Stimulated activated CD4-positive, alpha-beta T cell treated with anti-CD3 and anti-CD28 coated beads, Interleukin-12 subunit alpha, Interleukin-12 subunit beta, amount 100 ng/mL, for 48 hours (primary cell): ENCODE measurements at places on chromosomes 4 and X.

DNA sequence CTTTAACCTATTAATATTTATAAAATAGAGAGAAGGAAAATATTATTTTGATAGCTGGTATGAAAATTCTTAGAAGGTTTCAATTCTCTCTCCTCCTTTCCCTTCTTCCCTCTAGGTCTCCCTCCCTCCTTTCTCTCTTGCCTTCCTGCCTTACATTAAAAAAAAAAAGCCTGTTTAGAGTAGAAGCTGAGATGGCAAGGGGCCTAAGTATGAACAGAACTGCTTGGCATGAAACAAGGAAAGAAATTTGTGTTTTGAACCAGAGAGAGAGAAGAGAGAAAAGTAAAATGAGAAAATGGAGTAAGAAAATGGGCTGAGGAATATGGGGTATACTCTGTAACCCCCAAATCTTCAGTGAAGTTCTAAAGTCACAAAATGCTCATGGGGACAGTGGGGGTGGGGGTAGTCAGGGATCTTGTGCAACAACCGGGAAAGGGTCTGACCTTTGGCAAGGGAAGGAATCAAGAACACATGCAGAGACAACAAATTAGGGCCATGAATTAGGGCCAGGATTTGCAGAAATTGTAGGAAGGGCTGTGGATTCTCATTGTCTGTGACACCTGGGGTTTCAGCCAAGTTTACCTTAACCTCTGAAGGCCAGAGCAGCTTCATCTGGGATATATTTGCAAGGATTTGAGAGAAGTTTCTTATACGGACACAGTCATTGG, 30.6 kb downstream of the SUPT20HL2 start:
- no peak for DNase-seq

- no peak for DNase-seq
These were observed 112.5 kb downstream of the RASGEF1B start for GRCh38 chr4:81359207-81359606.

GRCh38 chr4:79678472-79679202, 270.6 kb upstream of the GK2 start:
- no peak for DNase-seq

DNA sequence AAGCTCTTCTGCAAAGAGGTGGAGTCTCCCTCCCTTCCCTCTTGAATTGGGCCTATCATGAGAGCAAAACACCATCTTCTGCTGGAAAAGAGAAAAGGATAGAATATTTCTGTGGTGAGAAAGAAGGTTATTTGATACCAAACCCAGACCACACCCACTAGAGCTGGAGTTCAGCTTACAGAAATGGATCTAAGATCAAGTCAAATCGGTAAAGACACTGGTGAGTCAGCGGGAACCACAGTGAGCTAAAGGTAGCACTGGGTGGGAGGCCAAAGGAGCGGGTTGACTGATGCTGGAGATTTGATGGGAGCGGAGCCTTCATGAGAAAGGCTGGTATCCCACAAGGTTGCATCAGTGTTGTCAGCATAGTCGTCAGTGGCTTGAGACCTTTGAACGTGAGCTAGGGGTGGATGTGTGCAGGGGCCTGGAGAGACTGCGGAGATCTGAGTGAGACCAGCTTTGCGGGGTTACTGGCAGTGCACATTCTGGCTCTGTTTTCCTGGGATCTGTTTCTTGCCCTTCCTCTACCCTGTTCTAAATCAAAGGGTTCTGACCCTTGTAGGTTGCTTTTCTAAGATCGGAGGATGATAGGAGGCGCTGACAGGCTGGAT, 106.4 kb upstream of the SCOC start:
- DNase-seq = peak; percentile 28

- no peak for DNase-seq
These were observed 121.7 kb upstream of the ETNPPL start for GRCh38 chr4:108884596-108884995.

GRCh38 chrX:150854856-150855255, 43.6 kb downstream of the CD99L2 start:
- no peak for DNase-seq

GRCh38 chr4:2138846-2139500, 79.8 kb downstream of the NAT8L start:
- no peak for DNase-seq

DNA sequence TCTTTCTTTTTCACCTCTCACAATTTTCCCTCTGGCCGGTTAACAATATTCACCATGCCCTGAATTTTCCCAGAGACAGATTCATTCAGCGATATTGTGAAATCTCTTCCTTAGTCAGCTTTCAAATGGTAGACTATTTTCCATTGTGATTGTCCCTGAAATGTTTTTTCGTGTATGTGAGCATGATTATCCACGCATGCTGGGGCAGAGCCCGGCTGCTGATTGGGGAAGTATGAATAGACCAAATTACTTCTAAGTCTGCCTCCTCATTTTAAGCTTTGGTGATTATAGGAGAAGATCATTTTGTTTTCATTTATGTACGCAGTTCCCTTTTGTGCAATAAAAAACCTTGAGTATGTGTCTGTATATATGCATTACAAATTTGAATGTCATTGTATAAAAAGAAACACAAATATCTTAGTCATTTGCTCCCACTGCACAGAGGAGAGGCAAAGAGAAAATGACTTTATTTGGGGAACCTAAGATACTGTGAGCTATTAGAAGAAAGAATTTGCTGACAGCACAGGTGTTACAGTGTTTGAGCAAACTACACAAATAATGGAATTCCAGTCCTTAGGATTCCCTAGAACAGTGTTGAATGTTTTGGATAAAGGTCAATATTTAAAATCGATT, 11.3 kb downstream of the DTHD1 start:
- DNase-seq = no peak

DNA sequence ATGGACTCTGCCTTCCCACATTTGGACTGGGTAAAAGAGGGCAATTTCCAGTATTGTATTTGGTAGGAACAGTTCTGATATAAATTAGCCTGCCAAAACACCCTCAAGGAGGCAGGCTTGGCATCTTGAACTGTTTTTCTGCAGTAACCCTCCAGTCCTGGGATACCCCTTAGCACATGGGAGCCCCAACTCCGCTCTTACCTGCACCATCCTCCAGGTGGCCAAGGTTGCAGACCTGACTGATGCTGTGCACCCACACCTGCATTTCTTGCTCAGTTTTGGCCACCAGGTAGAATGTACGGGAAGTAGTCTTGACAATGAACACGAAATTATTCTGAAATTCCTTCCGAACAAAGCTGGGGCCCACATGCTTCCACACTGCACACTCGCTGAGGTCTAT, 35.1 kb downstream of the GAB3 start:
- DNase-seq = no peak

- no peak for DNase-seq
These were observed 8.3 kb downstream of the SPATA18 start for GRCh38 chr4:52059372-52059771.

DNA sequence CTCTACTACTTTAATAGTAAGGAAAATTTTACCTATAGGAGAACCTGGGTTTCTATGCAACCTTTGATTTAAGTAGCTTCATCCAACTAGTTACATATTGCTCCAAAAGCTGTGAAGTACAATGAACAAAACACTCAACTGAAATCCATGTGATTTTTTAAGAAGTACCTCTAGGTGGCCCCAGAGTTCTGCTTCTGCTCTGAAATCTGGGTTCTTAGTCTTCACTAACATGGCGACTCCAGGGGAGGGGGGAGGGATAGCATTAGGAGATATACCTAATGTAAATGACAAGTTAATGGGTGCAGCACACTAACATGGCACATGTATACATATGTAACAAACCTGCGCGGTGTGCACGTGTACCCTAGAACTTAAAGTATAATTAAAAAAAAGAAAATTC, 73.4 kb upstream of the MAGEB2 start:
- no peak for DNase-seq

DNA sequence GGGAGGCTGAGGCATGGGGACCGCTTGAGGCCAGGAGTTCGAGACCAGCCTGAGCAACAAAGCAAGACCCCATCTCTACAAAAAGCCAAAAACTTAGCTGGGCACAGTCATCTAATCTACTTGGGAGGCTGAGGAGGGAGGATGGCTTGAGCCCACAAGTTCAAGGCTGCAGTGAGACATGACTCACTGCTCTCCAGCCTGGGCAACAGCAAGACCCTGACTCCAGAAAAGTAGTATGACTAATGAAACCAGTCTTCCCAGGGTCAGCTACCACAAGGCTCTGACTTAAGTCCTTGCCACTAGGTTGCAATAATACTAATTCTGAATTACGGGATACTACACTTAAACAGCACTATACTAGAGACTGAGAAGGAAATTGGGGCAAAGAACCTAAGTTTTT, 33.1 kb downstream of the ERVMER34-1 start:
- no peak for DNase-seq

GRCh38 chr4:175834312-175834672, 22.2 kb upstream of the GPM6A start:
- no peak for DNase-seq

DNA sequence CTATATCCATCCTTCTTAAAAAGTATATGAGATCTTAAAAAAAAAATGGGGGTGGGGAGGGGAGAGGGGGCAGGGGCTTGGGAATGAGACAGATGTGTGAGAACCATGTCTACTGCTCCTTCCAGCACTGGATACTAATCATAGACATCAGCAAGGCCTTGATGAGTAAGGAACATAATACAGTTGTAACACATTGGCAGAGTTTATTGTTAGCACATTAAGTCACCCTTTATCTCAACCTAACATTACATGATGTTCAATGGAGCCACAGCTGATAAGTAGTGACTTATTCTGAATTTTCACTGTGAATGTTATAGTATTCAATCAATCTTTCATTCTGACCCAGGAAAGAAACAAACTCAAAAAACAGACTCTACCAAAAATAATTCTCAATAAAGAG, 47.3 kb upstream of the KCNE5 start:
- no peak for DNase-seq

- DNase-seq = no peak
These were observed 41.9 kb upstream of the FRAS1 start for GRCh38 chr4:78014889-78015886.

GRCh38 chrX:29952016-29952415, 263.3 kb upstream of the MAGEB2 start:
- DNase-seq = no peak

GRCh38 chrX:6225288-6225910, 3.3 kb downstream of the NLGN4X start:
- DNase-seq = no peak

DNA sequence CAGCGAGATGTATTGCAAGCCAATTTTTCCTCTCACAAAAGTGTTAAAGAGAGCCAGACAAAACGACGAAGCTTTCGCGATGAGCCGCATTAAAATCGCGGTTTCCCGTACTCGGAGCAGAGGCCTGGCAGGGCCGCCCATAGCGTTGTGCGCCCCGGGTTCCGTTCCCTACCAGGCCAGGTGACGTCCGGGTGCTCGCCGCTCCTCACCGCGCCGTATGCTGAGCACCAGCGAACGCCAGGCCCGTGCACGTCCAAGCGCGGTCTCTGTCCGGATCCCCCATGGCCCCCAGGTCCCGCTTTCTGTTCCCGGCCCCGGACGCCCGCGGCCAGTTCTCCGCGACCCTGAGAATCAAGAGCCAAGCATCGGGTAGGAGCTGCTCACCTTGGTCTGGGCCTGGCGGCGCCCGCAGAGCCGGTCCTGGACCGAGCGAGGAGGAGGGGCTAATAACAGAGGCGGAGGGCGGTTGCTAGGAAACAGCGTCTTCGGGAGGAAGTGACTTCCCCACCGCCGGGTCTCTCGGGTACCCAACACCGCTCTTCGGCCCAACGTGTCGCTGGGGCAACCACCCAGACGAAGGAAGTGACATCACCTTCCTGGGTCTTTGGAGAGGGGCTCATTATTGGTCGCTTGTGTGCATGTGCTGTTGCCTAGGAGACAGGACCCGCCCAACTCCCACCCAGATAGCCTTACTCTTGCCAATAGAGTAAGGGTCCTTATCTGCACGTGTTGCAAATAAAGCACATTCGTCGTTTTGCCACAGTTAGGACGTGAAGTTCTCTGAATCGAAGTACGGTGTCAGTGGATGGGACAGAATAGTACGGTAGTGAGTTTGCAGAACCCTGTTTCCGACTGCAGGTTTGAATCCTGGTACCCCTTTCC, at the start of gene MAP9:
Gene MAP9 (minus strand): TSS at position 579 of the 882 bp plus-strand sequence. CDS start 1,115 bp downstream, outside the sequence.
- DNase-seq = peak; percentile 78

DNA sequence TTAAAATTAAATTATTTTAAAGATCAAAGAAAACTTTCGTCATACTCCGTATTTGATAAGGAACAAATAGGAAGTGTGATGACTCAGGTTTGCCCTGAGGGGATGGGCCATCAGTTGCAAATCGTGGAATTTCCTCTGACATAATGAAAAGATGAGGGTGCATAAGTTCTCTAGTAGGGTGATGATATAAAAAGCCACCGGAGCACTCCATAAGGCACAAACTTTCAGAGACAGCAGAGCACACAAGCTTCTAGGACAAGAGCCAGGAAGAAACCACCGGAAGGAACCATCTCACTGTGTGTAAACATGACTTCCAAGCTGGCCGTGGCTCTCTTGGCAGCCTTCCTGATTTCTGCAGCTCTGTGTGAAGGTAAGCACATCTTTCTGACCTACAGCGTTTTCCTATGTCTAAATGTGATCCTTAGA, at the start of gene CXCL8:
Gene CXCL8 (plus strand): TSS at position 217 of the 426 bp plus-strand sequence. CDS start 90 bp downstream, at position 307.
- DNase-seq = no peak

DNA sequence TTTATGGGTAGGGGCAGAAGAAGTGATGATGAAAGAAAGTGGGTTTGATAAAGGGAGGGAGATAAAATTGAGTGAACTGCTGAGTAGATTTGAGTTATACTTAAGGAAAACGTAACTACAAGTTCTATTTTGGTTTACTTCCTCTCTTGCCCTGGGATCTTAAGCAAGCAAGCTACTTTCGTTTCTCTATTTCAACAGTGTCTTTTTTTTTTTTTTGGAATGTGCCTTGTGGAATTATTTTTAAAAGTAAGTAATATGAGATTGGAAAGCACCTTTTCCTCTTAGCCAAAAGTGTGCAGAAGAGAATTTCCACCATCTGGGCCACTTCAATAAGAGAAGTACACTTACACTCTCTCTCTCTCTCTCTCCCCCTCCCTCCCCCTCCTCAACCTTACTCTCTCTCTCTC, 16.0 kb upstream of the C4orf36 start:
- no peak for DNase-seq

- no peak for DNase-seq
These were observed 89.1 kb upstream of the CBR4 start for GRCh38 chr4:169098969-169099690.

DNA sequence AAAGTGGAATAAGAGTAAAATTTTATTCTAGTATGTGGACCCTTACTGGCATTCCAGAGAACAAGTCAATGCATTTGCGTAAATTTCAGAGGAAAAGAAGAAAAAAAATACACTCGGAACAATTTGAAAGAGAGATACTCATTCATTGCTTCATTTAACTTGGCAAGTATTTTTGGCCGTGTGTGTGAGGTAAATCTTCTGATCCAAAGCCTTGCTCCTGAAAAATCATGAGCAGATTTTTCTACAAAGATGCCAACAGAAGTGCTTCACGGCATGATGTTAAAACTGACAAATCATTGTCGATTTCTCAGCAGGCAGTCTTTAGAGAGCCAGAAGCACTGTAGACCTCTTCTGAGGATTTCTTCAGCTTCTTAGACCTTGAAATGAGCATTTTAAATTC, 194.0 kb downstream of the COX18 start:
- no peak for DNase-seq

GRCh38 chr4:87103086-87103485, 117.3 kb downstream of the KLHL8 start:
- DNase-seq = no peak

DNA sequence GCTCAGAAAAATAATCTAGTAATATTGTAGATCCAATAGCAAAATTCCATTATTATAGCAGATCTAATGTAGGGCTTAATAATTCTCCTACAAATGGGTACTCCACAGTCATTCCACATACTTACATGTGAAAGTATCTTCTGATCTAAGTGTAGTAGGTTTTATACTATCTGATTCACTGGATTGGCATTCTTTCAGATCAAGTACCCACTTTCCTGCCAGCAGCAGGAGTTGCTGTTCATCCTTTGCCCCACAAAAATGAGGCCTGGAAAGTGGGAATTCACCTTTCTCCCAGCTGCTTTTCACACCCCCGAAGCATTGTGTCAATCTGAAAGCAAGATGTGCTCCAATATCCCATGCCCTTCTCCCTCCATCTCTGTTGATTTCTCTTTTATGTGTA, 77.1 kb upstream of the RXFP1 start:
- no peak for DNase-seq
